ENCODE measurements at places on chromosomes 6 and 20.
A peak's percentile ranks its signal among the peaks of the same experiment; 100 is the strongest.

GRCh38 chr6:3009930-3010329, 10.2 kb downstream of the NQO2 start:
- DNase-seq, result no peak

- no peak for DNase-seq
Observed at GRCh38 chr6:125346201-125346925, 44.6 kb upstream of the HDDC2 start.

GRCh38 chr6:44219815-44220784, 3.3 kb upstream of the SLC29A1 start:
- DNase-seq, result no peak

DNA sequence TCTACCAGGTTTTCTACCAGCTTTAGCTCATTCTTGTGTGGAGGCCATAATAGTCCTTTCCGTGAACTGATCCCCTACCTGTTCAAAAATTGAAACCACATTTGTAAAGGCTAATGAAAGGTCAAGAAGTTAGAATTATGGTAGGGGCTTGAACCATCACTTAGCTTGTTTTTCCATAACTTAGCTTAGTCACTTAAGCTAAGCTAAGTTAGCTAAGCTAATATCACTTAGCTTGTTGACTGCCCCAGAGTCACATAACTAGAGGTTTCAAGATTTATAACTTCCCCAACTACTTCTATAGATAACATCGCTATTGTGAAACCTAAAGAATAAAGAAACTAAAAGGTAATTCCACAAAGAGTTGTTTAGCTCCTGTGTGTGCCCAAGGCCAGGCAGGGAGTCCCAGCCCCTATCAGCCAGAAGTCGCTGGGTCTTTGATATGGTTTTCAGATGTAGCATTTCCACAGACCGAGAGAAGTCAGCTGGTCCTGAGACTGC, 131.8 kb downstream of the VEGFA start:
- DNase-seq, result no peak

- no peak for DNase-seq
Observed at GRCh38 chr6:96811136-96811535, 26.1 kb downstream of the GPR63 start.

DNA sequence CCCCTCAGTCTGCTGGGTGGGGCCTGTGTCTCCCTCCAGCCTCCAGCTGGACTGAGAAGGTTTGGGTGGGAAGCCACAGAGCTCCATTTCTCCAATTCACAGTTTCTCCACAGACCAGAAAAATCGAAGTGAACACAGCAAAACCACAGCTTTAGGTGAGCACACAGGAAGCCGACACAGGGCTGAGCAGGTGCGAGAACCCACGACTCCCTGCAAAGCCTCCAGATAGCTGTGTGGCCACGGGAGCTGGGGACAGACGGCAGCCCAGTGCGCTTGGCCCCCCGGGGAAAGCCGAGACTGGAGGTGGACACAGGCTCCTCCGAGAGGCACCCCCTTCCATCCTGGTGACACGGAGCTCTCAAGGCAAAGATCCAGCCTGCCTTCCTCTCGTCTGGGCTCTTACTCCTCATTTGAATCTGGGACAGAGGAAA, 29.0 kb upstream of the MPC1 start:
- DNase-seq, result no peak

- peak; percentile 75 for DNase-seq
Observed at GRCh38 chr6:52577022-52577777, at the start of gene TRAM2. Gene TRAM2, minus strand, starts transcription at chr6:52577060. Its CDS starts 145 bp downstream, at chr6:52576915.
